ENCODE measurements at places on chromosomes 2 and 18.

- DNase-seq = peak; percentile 12
Observed at GRCh38 chr2:69945941-69946340, 15.5 kb downstream of the ASPRV1 start.

DNA sequence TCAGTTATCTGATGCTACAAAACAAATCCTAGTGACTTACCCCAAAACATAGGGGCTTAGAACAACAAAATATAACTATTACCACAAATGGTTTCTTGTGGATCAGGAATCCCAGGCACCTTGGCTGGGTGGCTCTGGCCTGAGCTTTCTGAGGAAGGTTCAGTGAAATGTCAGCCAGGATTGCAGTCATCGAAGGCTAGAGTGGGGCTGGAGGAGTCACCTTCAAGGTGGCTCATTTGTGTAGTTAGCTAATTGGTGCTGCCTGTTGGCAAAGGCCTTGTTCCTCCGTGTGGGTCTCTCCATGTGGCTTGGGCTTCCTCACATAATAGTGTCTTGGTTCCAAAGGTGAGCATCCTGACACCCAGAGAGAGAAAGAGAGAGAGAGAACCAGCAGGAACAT, 57.4 kb downstream of the COPS8 start:
- DNase-seq = peak; percentile 83

DNA sequence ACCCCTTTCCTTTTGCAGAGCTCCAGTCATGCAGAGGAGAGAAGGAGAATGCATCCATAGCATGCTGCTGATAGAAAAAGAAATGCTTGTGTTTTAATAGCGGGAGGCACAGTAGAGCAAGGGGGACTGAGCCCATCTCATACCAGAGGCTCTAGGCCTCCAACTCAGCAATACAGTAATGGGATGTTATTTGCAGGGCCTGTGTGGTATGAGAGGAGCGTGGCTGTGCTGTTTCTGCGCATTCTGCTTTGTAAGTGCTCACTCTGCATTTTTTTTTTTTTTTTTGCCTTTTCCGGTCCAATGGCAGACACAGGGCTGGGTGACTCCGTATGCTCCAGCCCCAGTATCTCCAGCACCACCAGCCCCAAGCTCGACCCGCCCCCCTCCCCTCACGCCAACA, 200.0 kb downstream of the GBX2 start:
- DNase-seq = no peak

DNA sequence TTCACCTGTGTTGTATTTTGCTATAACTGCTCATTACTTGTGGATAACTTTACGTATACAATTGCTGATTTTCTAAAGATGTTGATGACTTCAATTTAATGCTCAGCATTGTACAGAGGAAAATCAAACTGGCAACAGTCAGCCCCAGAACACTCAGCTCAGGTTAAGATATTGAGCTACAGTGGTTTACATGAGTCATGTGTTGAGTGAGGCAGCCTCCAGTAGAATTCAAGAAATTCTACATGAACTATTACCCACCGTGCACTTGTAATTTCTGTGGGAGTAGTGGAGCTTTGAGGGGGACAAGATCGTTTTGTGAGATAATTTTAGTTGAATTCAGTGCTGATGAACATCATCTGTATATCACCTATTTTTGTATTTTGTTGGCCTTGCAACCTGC, 292.3 kb downstream of the ALPK2 start:
- DNase-seq = no peak

GRCh38 chr2:62785216-62785615, 79.7 kb downstream of the EHBP1 start:
- DNase-seq = no peak

Measured in vagina (tissue), 2 donors.